Cardiac muscle cell (in vitro differentiated cells and primary cell): ENCODE measurements at places on chromosomes 1 and 21.

GRCh38 chr21:44372616-44373015 lies 19.2 kb downstream of the TRPM2 start:
- DNase-seq = no peak

DNA sequence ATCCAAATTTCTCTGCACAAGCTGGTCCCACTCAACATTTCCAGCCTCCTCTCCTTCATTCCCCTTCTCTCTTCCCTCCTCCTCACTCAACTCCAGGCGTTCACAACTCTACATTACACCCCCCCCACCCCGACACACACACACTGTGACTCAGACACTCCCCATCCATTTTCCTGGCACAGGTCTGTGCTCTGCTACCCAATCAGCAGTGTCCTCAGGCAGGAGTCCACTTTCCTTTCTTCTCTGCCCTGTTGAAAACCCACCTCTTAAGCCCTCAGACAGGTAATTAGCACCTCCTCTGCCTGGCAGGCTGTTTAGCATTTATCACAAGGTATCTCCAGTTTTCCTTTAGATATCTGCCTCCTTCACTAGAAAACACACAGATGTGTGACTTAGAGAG lies 8.8 kb upstream of the LMX1A start:
- no peak for DNase-seq

- no peak for DNase-seq
These were observed 12.5 kb upstream of the VAMP4 start for GRCh38 chr1:171754353-171754705.

DNA sequence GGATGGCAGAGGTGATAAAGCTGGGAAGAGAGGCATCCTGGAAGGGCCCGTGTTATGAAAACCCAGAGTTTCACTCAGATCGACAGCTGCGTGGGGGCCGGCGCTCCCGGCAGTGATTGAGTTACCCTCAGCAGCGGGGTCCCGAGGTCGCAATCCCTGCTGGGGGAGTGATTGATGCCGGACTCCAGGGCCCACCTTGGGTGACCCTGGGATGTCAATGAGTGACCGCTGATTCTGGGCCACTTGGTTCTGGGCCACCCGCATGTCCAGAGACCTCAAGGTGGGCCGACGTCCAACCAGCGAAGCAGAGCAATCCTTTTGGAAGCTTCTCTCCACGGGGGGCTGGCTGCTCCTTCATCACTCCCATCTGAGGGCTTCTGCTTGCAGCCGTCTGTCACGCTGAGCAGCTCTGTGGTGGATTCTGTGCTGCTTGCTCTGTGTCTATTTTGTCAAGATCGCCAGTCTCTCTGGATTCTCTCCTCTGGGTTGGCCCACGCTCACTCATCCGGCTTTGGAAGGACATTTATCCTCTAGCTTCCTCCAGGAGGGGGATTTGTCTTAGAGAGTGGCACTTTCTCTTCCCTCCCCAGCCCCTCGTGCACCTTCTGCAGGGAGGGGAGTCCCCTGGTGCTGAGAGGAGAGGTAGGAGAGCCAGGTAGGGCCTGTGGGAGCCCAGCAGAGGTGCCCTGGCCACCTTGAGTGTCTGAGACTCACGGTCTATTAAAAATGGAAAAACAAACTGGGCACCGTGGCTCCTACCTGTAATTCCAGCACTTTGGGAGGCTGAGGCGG lies 110.9 kb upstream of the C1orf174 start:
- DNase-seq = no peak

- peak; percentile 83 for DNase-seq
These were observed 698.6 kb downstream of the LTN1 start for GRCh38 chr21:28294051-28294450.

DNA sequence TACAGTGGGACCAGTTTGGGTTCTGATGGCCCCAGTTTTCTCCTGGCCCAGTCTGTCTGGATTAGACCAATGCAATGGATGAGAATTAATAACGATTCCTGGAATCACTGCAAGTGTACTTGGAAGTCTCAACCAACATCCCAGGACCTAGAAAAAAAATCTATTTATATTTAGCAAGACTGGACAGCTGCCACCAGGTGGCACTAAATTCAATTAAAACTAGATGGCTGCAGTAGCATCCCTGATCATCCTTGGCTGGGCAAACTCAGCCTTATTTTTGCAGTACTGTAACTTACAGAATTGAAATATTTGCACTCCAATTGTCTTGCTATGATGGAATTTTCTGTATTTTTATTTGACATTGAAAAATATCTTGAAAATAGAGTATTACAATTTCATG lies 165.7 kb downstream of the NCAM2 start:
- DNase-seq = peak; percentile 85

GRCh38 chr1:160004001-160004400 lies 27.8 kb downstream of the PIGM start:
- no peak for DNase-seq

- DNase-seq = peak; percentile 19
These were observed 40.4 kb downstream of the RIMS3 start for GRCh38 chr1:40625076-40625475.

- no peak for DNase-seq
These were observed 76.6 kb downstream of the TLR5 start for GRCh38 chr1:223066415-223066814.

- peak; percentile 33 for DNase-seq
These were observed 7.9 kb upstream of the AK5 start for GRCh38 chr1:77273891-77274290.

DNA sequence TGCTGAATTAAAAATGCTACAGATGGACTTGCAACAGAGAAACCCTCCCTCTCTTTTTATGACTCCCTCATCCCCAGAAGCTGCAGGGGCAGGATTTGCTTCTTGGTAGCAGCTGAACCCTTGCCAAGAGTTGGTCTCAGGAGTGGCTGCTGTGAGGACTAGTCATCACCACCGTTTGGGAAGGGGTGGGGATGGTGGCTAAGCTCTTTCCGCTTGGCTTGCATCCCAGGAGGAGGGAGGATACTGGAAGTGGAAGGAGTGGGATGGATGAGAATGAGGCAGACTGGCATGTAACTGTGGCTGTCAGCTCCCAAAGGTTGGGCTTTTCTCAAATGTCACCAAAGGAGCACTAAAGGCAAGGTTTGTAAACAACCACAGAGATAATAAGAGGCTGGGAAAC lies 50.8 kb upstream of the COL24A1 start:
- DNase-seq = peak; percentile 92

DNA sequence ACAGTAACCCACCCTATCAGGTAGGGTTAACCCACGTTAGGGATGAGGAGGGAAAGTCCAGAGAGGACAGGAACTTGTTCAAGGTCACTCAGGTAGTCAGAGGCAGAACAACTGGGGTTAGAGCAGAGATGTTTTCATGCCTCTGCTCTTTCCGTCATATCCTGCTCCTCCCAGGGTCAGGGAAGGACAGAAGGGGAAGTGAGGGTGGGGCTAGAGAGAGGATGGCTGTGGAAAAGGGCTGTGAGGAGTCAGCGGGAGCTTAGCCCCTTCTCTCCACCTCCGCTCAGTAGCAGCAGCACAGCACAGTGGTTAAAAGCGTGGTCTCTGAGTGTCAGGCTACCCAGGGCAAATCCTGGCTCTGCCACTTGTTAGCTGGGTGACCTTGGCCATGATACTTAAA lies 36.5 kb downstream of the DDX20 start:
- DNase-seq = peak; percentile 12

DNA sequence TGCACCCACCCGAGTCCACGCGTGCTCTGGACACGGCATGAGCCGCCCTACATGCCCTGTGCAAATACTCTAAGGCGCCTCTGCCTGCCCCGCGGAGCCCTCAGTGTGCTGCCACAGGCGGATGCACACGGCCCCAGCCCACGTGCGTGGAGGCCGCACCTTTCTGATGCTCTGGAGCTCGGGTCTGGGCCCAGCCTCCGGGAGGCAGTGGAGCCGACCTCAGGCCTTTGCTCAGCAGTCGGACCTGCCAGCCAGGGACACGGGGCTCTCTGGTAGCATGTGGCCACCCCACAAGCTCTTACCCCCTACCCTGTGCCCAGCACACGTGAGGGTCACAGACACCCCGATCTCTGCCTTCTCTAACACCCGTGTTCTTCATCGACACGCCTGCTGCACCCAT lies 2.1 kb downstream of the TMEM240 start:
- no peak for DNase-seq

- DNase-seq = no peak
These were observed 438.2 kb downstream of the SMYD3 start for GRCh38 chr1:246068619-246069509.

DNA sequence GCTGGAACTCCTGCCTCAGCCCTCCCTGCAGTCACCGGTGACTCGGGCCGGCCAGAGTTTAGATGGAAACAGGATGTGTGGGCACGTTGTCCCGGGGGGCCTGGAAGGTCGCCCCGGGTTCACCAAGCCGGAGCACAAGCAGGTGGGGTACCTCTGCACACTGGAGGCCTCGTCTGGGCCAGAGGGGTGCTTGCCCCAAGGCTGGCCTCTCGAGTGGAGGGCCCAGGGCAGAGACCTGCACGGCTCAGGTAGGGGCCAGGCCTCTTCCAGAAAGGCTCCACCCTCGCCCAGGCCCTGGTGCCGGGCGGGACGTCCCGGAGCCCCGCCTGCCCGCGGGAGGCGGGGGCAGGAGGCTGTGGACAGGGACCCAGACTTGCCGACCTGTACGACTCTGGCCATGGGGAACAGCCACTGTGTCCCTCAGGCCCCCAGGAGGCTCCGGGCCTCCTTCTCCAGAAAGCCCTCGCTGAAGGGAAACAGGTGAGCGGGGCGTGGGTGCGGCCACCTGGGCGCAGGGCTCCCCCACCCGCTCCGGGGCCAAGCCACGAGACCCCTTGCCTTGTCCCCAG lies at the start of gene PLEKHN1:
TSS of gene PLEKHN1 (plus strand) at position 348 of the 569 bp plus-strand sequence. CDS start at position 398, 50 bp downstream.
- DNase-seq = peak; percentile 33

- no peak for DNase-seq
These were observed 257.7 kb downstream of the RHOU start for GRCh38 chr1:228992907-228993535.

GRCh38 chr1:214551436-214552173 lies at the start of gene PTPN14:
Gene PTPN14, minus strand, starts transcription at chr1:214551602. Its CDS starts 86,799 bp downstream, at chr1:214464803.
- DNase-seq = peak; percentile 97

DNA sequence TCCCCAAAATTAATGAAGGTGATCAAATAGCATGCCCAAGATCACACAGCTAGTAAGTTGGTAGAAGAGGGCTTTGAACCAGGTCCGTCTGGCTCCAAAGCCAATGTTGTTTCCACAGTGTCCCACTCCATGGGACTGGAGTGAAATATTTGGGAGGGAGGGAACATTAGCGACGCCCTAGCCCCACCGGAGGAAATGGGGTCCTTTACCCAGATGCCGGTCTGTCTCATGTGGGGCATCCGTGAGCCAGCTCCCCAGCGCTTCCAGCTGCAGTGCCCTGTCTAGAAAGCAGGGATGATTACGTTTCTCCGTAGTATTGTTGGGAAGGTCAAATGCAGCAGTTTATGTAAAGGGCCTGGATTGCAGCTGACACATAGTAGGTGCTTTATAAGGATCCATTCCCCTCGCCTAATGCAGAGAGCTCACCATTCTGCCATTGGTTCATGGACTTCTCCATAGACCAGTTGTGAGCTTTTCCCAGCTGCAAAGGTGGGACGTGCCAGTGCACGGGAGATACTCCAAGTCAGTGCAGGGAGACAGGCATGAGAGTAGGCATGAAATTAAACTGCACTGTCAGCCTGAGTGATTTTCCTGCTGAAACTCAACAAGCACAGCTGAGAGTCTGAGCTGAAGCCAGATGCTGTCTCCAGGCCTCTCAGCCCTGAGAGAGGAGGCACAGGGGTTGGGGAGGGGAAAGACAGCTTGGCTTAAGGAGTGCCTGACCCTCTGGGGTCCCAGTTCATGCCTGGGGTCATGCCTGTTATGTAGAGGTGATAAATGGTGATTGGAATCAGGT lies 24.7 kb downstream of the QSOX1 start:
- DNase-seq = no peak

- DNase-seq = no peak
These were observed 15.2 kb downstream of the NR5A2 start for GRCh38 chr1:200042552-200043335.

DNA sequence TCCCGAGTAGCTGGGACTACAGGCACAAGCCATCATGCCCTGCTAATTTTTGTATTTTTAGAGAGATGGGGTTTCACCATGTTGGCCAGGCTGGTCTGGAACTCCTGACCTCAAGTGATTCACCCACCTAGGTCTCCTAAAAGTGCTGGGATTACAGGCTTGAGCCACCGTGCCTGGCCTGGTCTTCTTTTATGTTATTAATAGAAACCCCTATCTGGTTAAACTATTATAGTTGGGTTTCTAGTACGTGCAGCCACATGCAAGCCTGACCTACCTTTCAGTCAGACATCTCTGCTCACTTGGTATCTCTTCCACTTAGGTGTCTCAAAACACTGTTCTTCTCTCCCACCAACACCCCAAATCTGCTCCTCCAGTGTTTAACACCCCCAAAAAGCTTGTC lies 34.4 kb downstream of the PSEN2 start:
- no peak for DNase-seq

DNA sequence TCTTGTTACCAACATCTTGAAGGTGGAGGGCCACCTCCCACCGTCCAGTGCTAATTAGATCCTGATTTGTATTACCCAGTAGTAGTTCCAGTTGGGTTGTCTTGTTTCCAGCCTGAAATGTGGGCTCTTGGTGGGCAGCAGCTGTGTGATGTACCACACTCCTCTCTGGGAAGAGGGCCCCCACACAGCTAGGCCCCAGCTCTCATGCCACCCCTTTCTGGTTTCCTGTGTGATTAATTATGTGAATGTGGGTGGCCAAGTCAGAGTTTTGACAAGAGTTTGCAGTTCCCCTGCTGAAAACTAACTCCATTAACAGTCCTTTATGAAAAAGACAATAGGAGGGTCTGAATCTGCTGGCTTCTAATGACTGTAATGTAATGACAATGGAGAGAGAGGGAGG lies 3.8 kb downstream of the HMGB4 start:
- DNase-seq = no peak

DNA sequence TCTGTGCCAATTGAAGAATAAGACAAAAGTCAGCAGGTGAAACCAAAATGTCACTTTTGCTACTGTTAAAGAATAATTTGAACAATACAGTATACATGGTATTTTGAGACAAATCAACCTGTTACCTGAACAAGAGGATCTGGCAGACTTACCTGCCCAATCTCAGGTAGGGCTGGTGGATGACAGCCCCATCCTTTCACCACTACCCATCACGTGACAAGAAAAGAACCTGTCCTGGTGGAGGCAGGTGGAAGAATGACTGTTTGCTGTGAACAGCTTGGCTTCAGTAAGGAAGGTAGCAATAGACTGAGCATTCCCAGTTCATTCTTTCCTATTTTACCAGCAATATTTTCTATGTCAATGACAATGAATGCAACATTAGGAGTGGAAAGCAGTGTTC lies 349.6 kb downstream of the GPATCH2 start:
- no peak for DNase-seq

GRCh38 chr1:186849271-186849671 lies 20.5 kb downstream of the PLA2G4A start:
- no peak for DNase-seq

- no peak for DNase-seq
These were observed 6.1 kb upstream of the C4BPA start for GRCh38 chr1:207097871-207098324.

- no peak for DNase-seq
These were observed 60.8 kb upstream of the SLC35F3 start for GRCh38 chr1:233843525-233844204.
